Stimulated activated CD4-positive, alpha-beta T cell treated with anti-CD3 and anti-CD28 coated beads, Interleukin-2, amount 100 ng/mL, for 24 hours (primary cell): ENCODE measurements at places on chromosomes 5 and 9.

DNA sequence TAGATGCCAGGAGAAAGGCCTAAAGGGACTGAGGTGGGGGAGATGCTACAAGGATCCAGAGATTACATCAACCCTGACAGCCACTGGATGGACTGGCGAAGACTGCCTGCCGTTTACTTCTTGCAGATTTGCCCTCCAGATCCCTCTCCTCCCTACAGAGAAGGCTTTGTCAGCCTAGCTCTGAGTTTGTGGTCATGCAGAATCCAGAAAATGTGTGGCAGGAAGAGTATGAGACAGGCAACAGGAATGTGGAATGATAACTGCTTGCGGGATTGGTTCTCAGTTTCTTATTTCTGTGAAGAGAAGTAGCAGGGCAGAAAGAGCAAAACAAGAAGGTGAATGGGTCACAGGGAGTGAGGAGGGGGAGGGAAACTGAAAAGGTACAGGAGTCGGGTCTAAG is 129.6 kb downstream of the TLE1 start:
- no peak for DNase-seq

DNA sequence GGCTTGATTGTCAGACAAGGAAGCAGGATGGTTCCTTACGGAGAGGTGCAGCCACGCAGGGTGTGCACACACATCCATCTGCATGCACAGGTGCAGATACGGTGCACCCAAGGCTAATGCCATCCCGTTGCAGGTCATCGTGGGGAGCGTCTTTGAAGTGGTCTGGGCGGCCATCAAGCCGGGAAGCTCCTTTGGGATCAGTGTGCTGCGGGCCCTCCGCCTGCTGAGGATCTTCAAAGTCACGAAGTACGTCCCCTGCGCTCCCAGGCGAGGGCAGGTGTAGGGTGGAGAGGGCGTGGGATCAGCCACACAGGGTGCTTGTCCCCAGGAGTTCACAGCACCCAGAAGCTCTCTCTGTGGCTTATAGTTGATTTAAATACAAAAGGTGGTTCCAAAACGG is 106.4 kb downstream of the CACNA1B start:
- DNase-seq: no peak

GRCh38 chr9:32403567-32404260 is 19.3 kb downstream of the ACO1 start:
- DNase-seq: no peak

- no peak for DNase-seq
These were observed 45.1 kb downstream of the PDE8B start for GRCh38 chr5:77255617-77256016.

DNA sequence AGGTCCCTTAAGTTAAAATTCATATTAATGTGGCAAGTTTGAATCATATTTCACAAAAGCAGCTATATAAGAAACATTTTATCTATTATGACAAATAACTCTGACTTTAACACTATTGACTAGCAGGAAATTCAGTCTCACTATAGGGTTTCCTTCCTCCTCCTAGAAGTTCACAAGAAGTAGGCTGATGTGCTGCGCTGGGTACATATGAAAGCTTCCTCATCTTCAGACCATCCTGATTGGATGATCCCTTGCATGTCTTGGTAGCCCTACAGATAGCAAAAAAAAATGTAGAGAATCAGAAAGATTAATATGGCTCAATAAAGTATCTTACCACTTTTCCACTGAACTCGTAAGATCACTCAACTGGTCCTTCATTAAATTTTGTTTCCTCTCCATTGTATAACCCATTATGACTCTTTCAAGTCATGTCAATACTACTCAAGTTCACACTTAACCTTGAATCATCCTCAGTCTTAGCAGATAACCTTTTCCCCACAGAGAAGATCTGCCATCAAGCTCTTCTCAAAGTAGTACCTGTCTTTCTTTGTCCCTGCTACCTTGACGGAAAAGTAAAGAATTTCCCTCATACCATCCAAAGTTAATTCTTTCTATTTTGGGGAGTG is 11.5 kb upstream of the PSIP1 start:
- no peak for DNase-seq
